Cardiac septum (tissue), 1 donor: ENCODE measurements at places on chromosomes 7 and 10.

- DNase-seq = peak; percentile 84
Observed at GRCh38 chr7:2115760-2116447, 116.8 kb downstream of the MAD1L1 start.

DNA sequence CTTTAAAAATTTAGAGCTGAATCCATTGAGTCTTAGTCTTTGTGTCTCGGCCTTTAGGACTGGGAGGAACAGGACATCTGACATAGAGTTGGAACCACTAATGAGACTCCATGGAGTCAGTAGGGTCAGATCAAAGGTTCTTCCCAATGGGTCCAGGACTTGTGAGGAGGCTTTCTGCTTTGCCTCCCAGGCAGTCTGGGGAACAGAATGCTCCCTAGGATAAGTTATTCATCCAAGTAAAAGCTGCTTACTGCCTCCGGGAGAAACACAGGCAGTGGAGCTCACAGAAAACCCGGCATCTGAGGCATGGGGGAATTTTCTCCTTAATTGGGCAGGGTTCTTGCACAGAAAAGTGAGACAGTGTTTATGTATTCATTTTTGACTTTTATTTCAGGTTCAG lies 216.4 kb downstream of the SEC23IP start:
- no peak for DNase-seq

- DNase-seq = peak; percentile 88
Observed at GRCh38 chr7:158976849-158977593, 120.7 kb downstream of the DYNC2I1 start.

GRCh38 chr10:93495654-93496321 lies 624 bp upstream of the CEP55 start:
- no peak for DNase-seq

DNA sequence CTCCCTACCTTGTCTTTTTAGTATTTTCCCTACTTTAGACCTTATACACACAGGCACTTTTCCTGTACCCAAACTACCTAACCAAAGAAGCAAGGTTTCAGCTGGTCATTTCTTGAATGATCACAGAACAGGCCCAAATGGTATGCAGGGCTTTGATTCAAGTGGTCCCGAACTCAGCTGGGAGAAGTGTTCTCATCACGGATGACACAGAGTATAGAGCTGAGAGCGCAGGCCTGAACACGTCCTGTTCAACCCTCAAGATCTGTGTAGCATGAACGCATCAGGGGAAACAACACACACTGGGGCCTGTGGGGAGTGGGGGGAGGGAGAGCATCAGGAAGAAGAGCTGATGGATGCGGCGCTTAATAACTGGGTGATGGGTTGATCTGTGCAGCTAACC lies 318.2 kb downstream of the SFMBT2 start:
- DNase-seq = no peak

DNA sequence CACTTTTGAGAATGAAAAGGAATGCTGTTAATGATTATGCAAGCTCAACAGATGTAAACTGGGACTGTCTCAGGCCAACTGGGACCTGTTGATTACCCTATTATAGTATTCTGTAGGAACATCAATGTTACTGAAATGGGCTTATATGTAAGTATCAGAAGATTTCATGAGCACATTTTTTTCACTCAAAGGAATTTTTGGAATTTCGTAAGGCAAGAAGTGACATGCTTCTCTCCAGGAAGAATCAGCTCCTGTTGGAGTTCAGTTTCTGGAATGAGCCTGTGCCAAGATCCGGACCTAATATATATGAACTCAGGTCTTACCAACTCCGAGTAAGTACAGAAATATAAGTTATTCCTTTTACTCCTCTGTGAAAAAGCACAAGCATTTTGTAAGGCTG lies 19.2 kb downstream of the NIPSNAP2 start:
- DNase-seq = no peak

DNA sequence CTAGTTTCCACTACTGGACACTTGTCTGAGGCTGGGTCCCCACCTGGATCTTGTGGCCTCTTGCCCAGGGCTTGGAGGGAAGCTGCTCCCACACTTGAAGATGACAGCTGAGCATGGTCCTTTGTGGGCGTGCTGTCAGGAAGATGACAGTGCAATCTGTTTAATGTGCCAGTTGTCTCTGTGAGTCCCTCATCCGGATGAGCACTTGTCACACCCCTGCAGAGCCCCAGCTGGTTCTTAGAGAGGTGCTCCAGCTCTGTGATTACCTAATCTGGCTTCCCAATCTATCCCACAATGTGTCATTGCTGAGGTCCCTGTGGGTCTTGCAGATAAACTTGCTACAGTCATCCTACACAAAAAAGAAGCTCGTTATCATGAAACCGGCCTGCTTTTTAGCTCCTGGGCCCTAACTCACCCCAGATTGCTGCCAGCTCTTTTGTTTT lies 34.8 kb upstream of the CCSER2 start:
- DNase-seq = no peak

- no peak for DNase-seq
Observed at GRCh38 chr10:58712982-58713381, 200.3 kb downstream of the BICC1 start.

- DNase-seq = no peak
Observed at GRCh38 chr7:138510003-138510402, 49.9 kb downstream of the TRIM24 start.

DNA sequence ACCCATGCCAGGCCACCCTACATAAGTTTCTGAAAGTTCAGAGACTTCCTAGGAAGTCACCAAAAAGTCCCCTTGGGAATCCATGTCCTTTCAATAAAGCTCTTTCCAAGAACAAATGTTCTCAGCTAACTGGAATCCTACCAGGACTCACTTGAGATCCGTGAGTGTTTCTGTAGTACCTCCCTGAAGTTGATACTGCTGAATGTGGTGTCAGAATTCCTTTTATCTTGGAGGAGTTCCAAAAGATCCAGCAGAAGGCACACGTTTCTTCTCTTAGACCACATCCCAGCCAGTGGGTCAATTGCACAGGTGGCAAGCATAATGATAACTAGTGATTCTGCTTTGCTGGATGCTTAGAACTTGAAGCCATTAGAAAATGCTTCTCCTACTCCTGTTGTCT lies 689.7 kb upstream of the IGFBP3 start:
- DNase-seq = no peak

- DNase-seq = no peak
Observed at GRCh38 chr7:64630496-64630895, 35.4 kb upstream of the ZNF107 start.

DNA sequence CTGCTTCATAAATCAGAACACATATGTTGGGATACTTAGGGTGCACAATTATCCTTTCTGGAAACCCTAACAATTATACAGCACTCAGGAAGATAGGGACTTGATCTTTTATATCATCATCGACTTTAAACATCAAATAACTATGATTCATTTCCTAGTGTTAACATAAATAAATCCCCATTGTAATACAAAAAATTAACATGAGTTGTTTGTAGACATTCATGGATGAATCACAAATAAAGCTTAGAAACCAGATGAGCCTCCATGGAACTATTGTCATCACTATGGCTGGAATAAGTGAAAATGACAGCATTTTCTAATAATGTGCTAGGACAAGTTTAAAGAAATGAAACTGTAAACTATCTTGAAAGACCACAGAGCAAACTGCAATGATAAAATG lies 821.7 kb downstream of the GATA3 start:
- no peak for DNase-seq

DNA sequence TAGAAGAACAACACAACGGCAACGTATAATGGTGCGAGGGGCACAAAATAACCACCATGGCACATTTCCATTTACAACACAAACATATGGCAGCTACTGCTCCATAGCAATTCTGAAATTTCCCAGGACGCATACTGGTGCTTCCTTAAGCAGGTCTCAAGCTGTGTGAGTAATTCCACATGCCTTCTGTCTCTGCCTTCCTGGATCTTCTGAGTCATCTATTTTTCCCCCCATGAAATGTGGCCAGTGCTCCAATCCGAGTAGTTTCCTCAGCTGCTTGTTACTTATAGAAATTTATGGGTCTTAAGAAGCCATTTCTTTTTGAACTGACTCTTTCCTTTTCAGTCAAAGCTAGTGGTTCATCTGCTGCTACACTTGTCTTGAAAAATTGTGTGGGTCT lies 256.6 kb upstream of the KLF6 start:
- DNase-seq = no peak

DNA sequence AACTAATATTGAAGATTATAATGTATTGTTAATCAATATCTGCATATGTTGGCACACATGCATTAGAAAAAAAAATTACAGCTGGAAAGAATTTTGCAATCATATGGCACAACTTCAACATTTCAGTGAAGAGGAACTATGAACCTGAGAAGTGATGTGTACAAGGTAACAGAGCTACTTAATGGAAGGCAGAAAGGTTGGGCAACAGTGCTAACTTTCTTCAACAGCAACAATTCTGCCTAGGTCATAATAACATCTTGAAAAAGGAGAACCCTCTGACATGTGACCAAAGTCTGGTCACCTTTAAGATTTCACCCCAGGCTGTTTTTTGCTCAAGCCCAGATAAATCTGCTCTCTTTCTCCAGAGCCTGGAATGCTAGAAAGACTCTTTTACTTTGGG lies 47.9 kb upstream of the SKAP2 start:
- DNase-seq = no peak

DNA sequence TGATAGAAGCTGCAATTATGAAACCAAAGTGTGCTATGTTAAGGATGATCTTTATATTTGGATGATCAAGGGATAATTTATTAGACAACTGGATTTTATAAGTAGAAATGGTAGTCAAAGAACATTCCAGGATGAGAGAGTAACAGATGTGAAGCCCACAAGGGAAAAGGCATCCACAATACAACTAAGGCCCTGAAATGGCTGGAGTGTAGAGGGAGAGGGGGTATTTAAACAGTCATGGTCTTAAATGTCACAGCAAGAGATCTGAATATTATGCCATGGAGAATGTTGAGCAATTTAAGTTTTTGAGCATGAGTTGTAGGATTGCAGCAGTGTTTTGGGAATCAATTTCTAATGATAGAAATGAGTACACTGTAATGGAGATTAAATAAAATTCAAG lies 282.3 kb upstream of the DKK1 start:
- no peak for DNase-seq

DNA sequence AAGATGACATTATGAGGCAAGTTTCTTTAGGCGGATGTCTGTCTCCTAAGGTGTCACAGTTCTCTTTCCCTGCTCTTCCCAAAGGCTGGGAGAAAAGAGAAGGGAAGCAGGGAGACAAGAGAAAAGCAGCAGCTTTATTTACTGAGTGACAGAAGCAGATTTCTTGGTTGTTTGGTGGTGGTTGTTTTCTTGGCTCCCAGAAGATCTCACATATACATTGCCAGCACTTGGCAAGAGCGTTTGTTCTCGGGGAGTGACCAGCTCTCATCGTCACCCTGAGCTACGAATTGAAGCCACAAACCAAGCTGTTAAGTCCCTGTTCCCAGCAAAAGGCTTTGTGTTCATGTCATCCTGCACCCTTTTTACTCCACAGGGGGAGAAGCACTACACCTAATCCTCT lies 11.4 kb downstream of the CDHR3 start:
- no peak for DNase-seq

DNA sequence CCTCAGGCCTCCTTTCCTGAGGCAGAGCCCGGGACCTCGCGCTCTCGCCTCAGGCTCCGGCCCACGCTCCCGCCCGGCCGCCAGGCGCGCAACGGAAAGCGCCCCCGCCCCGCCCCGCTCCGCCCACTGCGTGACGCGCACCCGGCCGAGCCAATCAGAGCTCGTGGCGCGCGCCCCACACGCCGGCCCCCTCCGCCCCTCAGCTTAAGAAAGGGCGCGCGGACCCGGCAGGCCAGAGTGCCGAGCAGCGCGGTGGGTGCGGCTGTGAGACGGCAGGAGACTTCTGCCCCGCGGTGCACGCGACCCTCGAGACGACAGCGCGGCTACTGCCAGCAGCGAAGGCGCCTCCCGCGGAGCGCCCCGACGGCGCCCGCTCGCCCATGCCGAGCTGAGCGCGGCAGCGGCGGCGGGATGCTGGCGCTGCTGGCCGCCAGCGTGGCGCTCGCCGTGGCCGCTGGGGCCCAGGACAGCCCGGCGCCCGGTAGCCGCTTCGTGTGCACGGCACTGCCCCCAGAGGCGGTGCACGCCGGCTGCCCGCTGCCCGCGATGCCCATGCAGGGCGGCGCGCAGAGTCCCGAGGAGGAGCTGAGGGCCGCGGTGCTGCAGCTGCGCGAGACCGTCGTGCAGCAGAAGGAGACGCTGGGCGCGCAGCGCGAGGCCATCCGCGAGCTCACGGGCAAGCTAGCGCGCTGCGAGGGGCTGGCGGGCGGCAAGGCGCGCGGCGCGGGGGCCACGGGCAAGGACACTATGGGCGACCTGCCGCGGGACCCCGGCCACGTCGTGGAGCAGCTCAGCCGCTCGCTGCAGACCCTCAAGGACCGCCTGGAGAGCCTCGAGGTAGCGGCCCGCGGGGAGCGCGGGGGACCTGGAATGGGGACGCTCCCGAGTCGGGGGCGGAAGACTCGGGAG lies at the start of gene NPTX2:
Gene NPTX2 (plus strand): TSS at position 235 of the 909 bp plus-strand sequence. CDS start 177 bp downstream, at position 412.
- no peak for DNase-seq

DNA sequence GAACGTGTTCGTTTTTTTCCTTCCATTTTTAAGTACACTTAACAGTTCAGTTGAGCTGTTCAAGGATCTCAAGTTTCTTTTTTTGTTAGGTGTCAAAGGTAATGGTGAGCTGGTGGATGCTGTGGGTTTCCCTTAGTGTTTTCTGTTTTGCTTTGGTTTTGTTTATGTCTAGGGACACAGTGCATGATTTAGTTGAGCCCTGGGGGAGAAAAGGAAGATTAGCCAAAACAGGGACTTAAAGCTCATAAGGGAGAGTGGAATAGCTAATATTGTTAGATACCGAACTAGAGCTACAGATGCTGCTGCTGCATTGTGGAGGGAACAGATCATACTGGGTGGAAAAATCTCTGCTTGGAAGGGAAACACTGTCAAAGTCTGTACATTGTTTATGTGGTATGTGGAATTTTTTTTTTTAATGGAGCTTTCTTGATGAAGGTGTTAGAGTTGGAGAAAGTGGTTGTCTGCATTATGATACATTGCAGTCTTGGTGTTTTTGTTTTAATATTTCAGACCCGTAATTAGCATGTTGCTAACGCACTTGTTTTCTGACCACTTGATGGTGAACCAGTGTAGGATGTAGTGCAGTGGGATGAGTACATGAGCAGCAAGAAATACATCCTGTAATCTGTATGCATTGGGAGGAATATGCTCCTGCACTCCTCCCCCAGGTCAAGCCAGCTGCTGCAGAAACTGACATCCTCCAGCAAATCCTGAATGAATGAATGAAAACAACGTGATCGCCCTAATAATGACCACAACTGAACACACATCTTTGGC lies 2.1 kb downstream of the GLCCI1 start:
- no peak for DNase-seq

GRCh38 chr7:141702047-141702567 lies at the start of gene DENND11:
Gene DENND11 (minus strand): TSS chr7:141702166. CDS start chr7:141702153, 13 bp downstream.
- DNase-seq = no peak

DNA sequence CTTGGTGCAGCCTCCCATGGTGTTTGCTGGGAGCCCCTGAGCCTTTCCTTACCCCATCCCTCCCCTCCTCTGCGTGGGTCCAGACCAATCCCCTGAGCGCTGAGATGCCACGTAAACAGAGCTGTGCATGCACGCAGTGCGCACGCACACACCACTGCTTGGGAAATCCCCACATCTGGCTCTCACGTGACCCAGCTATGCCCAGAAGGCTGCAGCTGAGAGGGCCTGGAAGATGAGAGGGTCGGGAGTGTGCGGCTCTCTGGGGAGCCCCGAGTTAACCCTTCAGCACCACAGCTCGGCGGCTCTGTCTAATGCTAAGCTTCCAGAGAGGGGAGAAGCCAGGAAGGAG lies 177.2 kb downstream of the SH3PXD2A start:
- DNase-seq = peak; percentile 93
